Activated CD4-positive, CD25-positive, alpha-beta regulatory T cell (primary cell): ENCODE measurements at places on chromosomes 7 and 10.

DNA sequence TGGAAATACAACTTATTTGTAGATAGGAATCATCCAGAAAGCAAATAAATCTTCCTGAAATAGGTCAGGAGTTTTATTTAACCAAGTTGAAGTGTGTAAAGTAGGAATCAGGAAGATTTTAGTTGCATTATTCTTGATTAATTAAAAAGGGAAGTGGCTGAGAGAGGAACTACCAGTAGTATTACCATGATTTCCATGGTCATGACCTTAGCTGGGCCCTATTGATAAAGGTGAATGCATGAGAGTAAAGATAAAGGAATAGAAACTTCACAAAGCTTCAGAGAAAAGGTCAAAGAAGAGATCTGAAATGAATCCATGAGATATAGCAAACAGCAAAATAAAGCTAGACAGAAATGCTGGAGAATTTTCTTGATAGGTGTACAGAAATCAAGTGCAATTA, 46.2 kb upstream of the DLX6 start:
- DNase-seq = no peak

DNA sequence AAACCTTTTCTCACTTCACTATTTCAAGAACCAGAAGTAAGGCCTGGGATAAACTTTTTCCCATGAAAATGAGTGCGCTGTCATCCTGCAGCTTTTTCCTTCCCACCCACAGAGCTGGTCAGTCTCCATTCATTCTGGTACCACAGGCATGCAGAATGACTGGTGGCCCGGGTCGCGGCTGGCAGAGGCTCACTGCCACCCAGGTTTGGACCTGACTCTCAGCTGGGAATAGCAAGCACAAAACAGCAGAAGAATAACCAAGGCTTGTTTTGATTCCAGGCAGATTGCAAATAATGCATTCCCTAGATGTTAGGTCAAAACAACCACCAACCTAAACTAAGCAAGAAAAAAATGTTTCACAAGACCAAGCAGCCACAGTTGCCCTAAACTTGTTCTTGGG, 190.5 kb upstream of the NRP1 start:
- no peak for DNase-seq

GRCh38 chr7:14691597-14692203, 210.9 kb downstream of the DGKB start:
- DNase-seq = peak; percentile 31

DNA sequence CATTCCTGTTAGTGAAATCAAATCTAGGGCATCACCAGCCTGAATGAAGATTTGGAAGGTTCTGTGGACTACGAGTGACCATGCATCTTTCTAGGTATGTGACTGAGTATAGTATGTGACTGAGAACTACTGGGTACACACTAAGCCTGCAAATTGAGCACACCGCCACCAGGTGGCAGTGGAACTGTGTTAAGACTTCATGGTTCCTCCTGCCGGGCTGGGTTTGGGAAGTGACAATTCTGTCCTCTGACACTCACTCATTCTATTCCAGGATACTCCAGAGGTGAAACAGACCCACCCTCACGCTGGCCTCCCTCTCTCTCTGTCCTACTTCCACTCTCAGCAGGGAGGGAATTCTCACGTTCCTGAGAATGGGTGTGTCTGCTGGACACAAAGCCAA, 84.0 kb upstream of the TMEM248 start:
- DNase-seq = no peak

DNA sequence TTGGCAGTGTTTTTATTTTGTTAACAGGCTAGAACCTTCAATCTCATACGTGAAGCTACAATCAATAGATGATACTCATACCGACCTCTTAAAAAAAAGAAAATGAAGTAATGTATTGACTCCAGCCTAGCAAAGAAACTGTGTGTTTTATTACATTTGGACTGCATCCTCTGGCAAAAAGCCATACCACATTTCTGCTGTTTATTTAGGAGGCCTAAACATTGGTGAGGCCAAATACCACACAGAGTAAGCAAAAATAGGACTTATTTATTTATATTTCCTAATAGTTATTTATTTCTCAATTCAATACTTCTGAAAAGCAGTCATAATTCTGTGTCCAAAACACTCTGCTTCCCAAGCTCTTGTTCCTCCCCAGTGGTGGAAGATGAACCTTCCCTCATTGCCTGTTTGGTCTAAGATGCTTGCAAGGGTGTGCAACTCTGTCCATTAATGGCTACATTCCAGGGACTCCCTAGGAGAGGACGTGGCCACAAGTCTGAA, 398.8 kb upstream of the KLF6 start:
- no peak for DNase-seq

DNA sequence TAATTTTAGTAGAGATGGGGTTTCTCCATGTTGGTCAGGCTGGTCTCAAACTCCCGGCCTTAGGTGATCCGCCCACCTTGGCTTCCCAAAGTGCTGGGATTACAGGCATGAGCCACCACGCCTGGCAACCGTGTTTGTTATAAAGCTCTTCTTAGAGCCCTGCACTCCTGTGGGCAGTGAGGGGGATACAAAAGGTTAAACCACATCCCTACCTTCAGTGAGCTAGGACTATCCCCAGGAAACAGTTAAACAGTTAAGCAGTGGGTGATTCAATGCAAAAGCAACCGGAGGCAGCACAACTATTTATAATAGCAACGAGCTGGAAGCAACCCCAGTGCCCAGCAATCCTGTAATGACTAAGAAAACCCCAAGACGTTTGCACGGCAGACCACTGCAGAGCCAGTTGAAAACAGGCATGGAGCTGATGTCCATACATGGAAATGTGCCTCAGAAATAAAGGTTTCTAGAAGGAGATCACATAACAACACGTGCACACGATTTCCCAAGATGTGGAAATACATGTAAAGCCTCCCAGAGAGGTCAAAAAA, 107.2 kb upstream of the LYZL2 start:
- no peak for DNase-seq

DNA sequence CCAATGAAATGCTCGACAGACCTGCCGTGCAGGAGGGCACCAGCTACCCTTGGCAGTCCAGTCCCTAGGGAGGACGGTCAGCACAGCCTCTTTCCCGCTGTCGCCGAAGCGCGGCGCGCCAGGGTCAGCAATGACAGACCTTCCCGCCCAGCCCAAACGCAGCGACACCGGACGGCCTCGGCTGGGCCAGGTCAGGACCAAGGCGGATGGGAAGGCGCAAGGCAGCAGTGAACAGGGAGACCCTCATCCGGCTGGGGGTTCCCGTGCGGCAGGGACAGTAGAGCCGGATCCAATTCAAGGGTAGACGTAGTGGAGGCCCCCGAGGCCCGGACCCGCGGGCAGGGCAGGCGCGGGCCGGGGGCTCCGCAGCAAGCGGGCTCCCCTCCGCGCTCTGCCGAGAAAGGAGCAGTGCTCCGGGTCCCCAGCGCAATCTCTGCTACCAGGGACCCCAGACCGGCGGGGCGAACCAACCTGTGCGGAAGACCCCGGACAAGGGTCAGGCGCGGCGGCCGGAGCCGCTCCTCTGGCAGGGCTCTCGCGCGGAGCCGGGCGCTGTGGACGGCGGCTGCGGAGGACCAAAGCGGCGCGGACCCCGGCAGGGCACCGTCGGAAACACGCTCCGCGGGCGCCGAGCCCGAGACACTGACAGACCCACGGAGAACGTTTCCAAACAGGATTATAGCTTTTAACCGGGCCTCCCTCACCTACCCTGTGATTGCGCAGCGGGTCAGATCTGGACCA, at the start of gene SEC31B:
Gene SEC31B (minus strand): TSS at position 551 of the 741 bp plus-strand sequence. CDS start 2,909 bp downstream, outside the sequence.
- no peak for DNase-seq

GRCh38 chr7:2107386-2108070, 125.2 kb downstream of the MAD1L1 start:
- no peak for DNase-seq

DNA sequence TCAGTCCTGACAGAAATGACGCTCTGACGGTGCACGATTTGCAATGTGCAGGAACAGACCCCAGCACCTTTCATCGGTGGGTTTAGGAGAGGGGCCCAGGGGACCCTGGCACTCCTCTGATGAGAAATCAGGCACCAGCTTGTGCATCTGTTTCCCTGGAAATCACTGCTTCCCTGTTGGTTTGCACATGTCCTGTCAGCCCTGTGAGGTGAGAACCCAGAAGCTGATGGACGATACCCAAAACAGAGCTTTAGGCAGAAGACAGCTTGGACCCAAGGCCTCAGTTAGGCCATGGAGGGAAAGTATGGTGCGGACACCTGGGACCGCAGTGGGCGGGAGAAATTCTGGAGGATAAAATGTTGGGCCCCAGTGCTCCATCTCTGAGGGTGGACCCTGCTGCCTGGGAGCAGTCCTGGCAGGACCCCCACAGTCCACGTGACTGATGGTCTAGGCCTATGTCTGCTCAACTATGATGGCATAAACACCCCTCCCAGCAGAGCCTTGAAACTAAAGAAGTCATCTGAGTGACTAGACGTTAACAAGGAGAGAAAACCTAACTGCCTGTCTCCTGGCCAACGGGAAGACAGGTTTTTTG, 242.8 kb downstream of the PTPRN2 start:
- no peak for DNase-seq

- no peak for DNase-seq
These were observed 21.0 kb downstream of the DOCK4 start for GRCh38 chr7:112185005-112185834.

DNA sequence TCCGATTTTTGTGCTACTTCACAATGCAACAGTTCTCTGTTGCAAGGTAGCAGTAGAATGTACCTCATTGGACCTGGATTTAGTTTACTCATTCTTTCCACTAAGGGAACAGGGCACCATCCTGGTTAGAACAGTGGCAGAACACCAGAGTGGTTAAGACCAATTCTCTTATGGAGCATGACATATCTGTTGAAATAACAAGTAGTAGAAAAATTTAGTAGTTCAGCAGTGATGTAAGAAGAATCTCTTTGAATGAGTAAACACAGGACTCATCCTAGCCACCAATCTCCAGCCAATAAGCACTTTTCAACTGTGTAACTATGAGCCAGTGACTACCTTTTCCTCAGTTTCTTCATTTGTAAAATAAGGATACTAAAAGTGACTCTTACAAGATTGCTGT, 2.4 kb downstream of the ANKRD22 start:
- DNase-seq = no peak

DNA sequence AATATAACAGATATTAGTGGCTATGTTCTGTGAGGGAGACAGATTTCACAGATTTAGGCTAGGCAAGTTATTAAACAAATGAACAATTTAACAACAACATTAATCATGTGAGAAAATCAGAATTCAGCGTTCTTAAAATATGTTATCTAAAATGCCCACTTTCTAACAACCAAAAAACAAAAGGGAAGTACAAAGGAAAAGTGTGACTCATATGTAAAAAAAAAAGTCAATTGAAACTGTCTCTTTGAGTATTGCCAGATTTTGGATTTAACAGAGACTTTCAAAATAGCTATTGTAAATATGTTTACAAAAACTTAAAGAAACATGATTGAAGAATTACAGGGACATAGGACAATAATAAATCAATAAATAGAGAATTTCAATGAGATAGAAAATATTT, 34.8 kb upstream of the ARHGAP22 start:
- DNase-seq = no peak

DNA sequence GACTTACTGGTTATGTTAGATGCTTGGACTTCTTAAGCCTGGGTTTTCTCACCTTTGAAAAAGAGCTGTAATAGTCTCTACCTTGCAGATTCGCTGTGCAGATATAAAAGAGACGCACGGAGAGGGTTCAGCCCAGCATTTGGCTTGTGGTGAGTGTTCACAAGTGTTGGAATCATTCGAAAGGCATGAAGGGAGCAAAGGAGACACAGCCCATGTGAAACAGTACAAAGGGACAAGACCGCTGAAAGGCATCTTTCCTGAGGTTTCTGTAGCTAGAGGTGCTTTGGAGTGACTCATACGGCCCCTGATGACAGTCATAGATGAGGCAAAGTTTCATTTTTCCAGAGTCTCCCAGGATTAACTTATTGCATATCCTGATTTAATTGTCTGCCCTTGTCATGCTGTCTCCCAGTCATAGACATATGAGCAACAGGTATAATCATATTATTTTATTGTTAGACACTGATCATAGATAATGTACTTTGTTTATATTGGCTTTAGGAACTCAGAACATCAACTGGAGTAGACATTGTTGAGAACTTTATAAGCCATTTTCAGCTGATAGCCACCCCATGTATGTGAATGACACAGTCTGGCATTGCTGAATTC, 171.1 kb downstream of the ADRA2A start:
- no peak for DNase-seq

- DNase-seq = no peak
These were observed 1.4 kb upstream of the RTKN2 start for GRCh38 chr10:62270020-62270419.

- DNase-seq = no peak
These were observed 128.6 kb downstream of the APBB1IP start for GRCh38 chr10:26566525-26567350.

GRCh38 chr10:110815354-110816004, 56.2 kb upstream of the PDCD4 start:
- DNase-seq = no peak

DNA sequence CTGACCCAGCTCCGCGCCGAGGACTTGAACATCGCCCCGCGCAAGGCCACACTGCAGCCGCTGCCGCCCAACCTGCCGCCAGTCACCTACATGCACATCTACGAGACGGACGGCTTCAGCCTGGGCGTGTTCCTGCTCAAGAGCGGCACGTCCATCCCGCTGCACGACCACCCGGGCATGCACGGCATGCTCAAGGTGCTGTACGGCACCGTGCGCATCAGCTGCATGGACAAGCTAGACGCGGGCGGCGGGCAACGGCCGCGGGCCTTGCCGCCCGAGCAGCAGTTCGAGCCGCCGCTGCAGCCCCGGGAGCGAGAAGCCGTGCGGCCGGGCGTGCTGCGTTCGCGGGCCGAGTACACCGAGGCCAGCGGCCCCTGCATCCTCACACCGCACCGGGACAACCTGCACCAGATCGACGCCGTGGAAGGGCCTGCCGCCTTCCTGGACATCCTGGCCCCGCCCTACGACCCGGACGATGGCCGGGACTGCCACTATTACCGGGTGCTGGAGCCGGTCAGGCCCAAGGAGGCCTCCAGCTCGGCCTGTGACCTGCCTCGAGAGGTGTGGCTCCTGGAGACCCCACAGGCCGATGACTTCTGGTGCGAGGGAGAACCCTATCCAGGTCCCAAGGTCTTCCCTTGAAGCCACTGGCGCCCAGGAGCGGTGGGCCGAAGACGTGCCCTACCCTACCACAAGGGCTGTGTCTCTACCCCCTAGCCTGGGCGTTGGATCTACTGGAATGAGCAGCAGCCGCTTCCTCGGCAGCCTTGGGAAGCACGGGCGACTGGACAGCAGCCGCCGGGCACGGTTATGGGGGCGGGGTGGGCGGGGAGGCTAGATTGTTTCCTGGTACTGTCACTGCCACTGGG, 945 bp downstream of the ADO start:
- DNase-seq = no peak

GRCh38 chr7:5036446-5036845, 9.2 kb upstream of the RBAK start:
- no peak for DNase-seq
